Mammary epithelial cell (primary cell): ENCODE measurements at places on chromosomes 12 and 14. TPM values are rescaled to one million over a fixed set of nuclear protein-coding genes. Genes with fewer than 3 reads are reported as not detected.

The CFAP251 gene
- 18.7 TPM for total RNA-seq

The GPR137C gene
- 0.17 TPM for total RNA-seq

The CLEC2A gene
- not detected in 2 replicates for total RNA-seq

The GPR135 gene
- 3.3 TPM for total RNA-seq

The KRT77 gene
- total RNA-seq: not detected in 2 replicates

The SOAT2 gene
- not detected for total RNA-seq

The AMDHD1 gene
- total RNA-seq: 0.67 TPM

The KRT2 gene
- not detected for total RNA-seq

The TC2N gene
- total RNA-seq: 21.1 and 29.6 TPM in 2 replicates

The TMEM52B gene
- not detected for total RNA-seq

The KRT72 gene
- not detected in 2 replicates for total RNA-seq

The PROX2 gene
- not detected in 2 replicates for total RNA-seq

The FSCB gene
- not detected for total RNA-seq

The ANKRD33 gene
- not detected for total RNA-seq

The MIP gene
- total RNA-seq: not detected in 2 replicates

The ZDHHC22 gene
- not detected in 2 replicates for total RNA-seq

The DDN gene
- total RNA-seq: 0.33 TPM

The PTGER2 gene
- total RNA-seq: 0.49 TPM in 1 of 2 replicates, not detected in the other

The NOVA1 gene
- not detected for total RNA-seq

The GARIN6 gene
- total RNA-seq: not detected in 2 replicates

The NINJ2 gene
- not detected in 2 replicates for total RNA-seq

The ZNF891 gene
- total RNA-seq: 1.0 and 1.1 TPM in 2 replicates

The ZC2HC1C gene
- 0.89 and 1.2 TPM in 2 replicates for total RNA-seq

The VRK1 gene
- 15.5 TPM for total RNA-seq

The ARMH4 gene
- 3.3 TPM for total RNA-seq

The ACVR1B gene
- total RNA-seq: 18.1 and 19.6 TPM in 2 replicates

The PIK3C2G gene
- 18.2 TPM for total RNA-seq

The AGAP2 gene
- total RNA-seq: 0.33 TPM

The CLEC4A gene
- total RNA-seq: not detected in 2 replicates

The ETV6 gene
- total RNA-seq: 16.7 TPM

The TMEM63C gene
- 4.4 and 8.3 TPM in 2 replicates for total RNA-seq

The BDKRB2 gene
- 11.7 and 21.1 TPM in 2 replicates for total RNA-seq

The MGAT4C gene
- not detected in 2 replicates for total RNA-seq

The NDRG2 gene
- total RNA-seq: 8.2 TPM

The WDR20 gene
- 20.6 and 27.3 TPM in 2 replicates for total RNA-seq

The TTC6 gene
- not detected for total RNA-seq

The SMIM41 gene
- total RNA-seq: 0.17 TPM

The CCDC175 gene
- not detected in 2 replicates for total RNA-seq

The SERPINA12 gene
- not detected in 2 replicates for total RNA-seq

The KLRK1 gene
- not detected in 2 replicates for total RNA-seq

The KLHL33 gene
- total RNA-seq: not detected in 2 replicates

The FBXW8 gene
- 12.8 and 23.3 TPM in 2 replicates for total RNA-seq

The BCL2L14 gene
- not detected for total RNA-seq

The EEF1AKMT3 gene
- 8.2 TPM for total RNA-seq

The CKAP4 gene
- 88.4 TPM for total RNA-seq

The ACRBP gene
- 0.51 TPM in 1 of 2 replicates, not detected in the other for total RNA-seq

The SYCP3 gene
- total RNA-seq: 0.50 TPM

The ANO2 gene
- total RNA-seq: 0.35 TPM in 1 of 2 replicates, not detected in the other

The NPFF gene
- not detected for total RNA-seq

The CLEC4C gene
- not detected for total RNA-seq

The LRRC74A gene
- not detected in 2 replicates for total RNA-seq

The ABCD4 gene
- total RNA-seq: 30.1 and 33.7 TPM in 2 replicates

The RECQL gene
- 35.7 and 57.9 TPM in 2 replicates for total RNA-seq

The CIROP gene
- total RNA-seq: not detected in 2 replicates

The MLXIP gene
- total RNA-seq: 41.8 and 53.6 TPM in 2 replicates
